ENCODE measurements at places on chromosomes 5 and 9. TPM values are rescaled to one million over a fixed set of nuclear protein-coding genes. Genes with fewer than 3 reads are reported as not detected.

CER1 gene
- not detected for polyA plus RNA-seq

NPDC1 gene
- polyA plus RNA-seq: 213 TPM

FABP6 gene
- not detected for polyA plus RNA-seq

SLC34A3 gene
- 0.06 TPM for polyA plus RNA-seq

ECSCR gene
- polyA plus RNA-seq: 38.8 TPM

FAM81B gene
- polyA plus RNA-seq: 0.15 TPM

CBY3 gene
- not detected for polyA plus RNA-seq

S100Z gene
- polyA plus RNA-seq: 0.16 TPM

NOXA1 gene
- 2.0 TPM for polyA plus RNA-seq
